A549 treated with ZK216348 at 1 μM for 4 hours (cell line): ENCODE measurements at places on chromosomes 12 and 14. TPM values are rescaled to one million over a fixed set of nuclear protein-coding genes. Genes with fewer than 3 reads are reported as not detected.

The CBLN3 gene
- total RNA-seq = 0.59 to 2.1 TPM (median 1.1 TPM) in 5 replicates

The TEDC1 gene
- 16.9 to 52.9 TPM (median 47.2 TPM) in 5 replicates for total RNA-seq

The CDK4 gene
- 212 to 278 TPM (median 234 TPM) in 5 replicates for total RNA-seq

The SOAT2 gene
- total RNA-seq = 0.14 to 0.75 TPM (median 0.23 TPM) in 5 replicates

The KLRG1 gene
- 1.2 to 1.7 TPM (median 1.6 TPM) in 5 replicates for total RNA-seq

The CISTR gene
- total RNA-seq = not detected in 5 replicates

The NOXRED1 gene
- total RNA-seq = 0.26 TPM in 1 of 5 replicates, not detected in the others

The NTF3 gene
- not detected in 5 replicates for total RNA-seq

The C1S gene
- 38.6 to 58.9 TPM (median 42.6 TPM) in 5 replicates for total RNA-seq

The KCNA1 gene
- total RNA-seq = not detected in 5 replicates

The CNTN1 gene
- total RNA-seq = 41.5 to 65.9 TPM (median 56.0 TPM) in 5 replicates

The RPL10L gene
- total RNA-seq = not detected in 5 replicates

The PMCH gene
- not detected in 5 replicates for total RNA-seq

The HOTAIR gene
- 0.16 to 0.33 TPM (median 0.25 TPM) in 4 of 5 replicates, not detected in the other for total RNA-seq

The ASCL1 gene
- not detected in 5 replicates for total RNA-seq

The TMEM233 gene
- total RNA-seq = not detected in 5 replicates

The TRHDE gene
- 0.18 to 0.21 TPM (median 0.19 TPM) in 3 of 5 replicates, not detected in the others for total RNA-seq

The CD163L1 gene
- total RNA-seq = 0.16 to 0.51 TPM (median 0.20 TPM) in 5 replicates

The GALNT6 gene
- 2.3 to 4.5 TPM (median 3.6 TPM) in 5 replicates for total RNA-seq

The NKX2-1 gene
- 0.11 TPM in 1 of 5 replicates, not detected in the others for total RNA-seq

The KRT77 gene
- total RNA-seq = not detected in 5 replicates

The TCL1B gene
- total RNA-seq = not detected in 5 replicates

The SELPLG gene
- total RNA-seq = 0.57 to 1.7 TPM (median 1.1 TPM) in 5 replicates

The SAMD15 gene
- total RNA-seq = 1.9 to 3.1 TPM (median 1.9 TPM) in 5 replicates

The FIGNL2 gene
- 0.14 to 0.36 TPM (median 0.34 TPM) in 5 replicates for total RNA-seq

The PPFIBP1 gene
- total RNA-seq = 18.0 to 33.9 TPM (median 24.1 TPM) in 5 replicates

The SERPINA9 gene
- total RNA-seq = not detected in 5 replicates

The FLRT2 gene
- 2.4 to 3.3 TPM (median 3.2 TPM) in 5 replicates for total RNA-seq

The SNRPF gene
- total RNA-seq = 99.7 to 230 TPM (median 117 TPM) in 5 replicates

The DPY19L2 gene
- total RNA-seq = 1.3 to 3.3 TPM (median 2.6 TPM) in 5 replicates

The SLC38A1 gene
- total RNA-seq = 48.2 to 94.4 TPM (median 81.5 TPM) in 5 replicates

The CCDC184 gene
- 2.1 to 3.8 TPM (median 3.6 TPM) in 5 replicates for total RNA-seq

The PRICKLE1 gene
- 0.58 to 1.4 TPM (median 0.91 TPM) in 5 replicates for total RNA-seq

The AQP6 gene
- not detected in 5 replicates for total RNA-seq

The BHLHE41 gene
- total RNA-seq = 0.77 to 3.2 TPM (median 1.2 TPM) in 5 replicates

The PRKAB1 gene
- 30.5 to 36.8 TPM (median 32.5 TPM) in 5 replicates for total RNA-seq

The RNF212B gene
- not detected in 5 replicates for total RNA-seq

The APOF gene
- not detected in 5 replicates for total RNA-seq

The CLEC4D gene
- total RNA-seq = not detected in 5 replicates

The E2F7 gene
- total RNA-seq = 4.3 to 9.2 TPM (median 7.7 TPM) in 5 replicates

The AMN gene
- 0.21 to 0.55 TPM (median 0.40 TPM) in 5 replicates for total RNA-seq

The TRPV4 gene
- total RNA-seq = 0.07 to 0.18 TPM (median 0.09 TPM) in 5 replicates

The FAIM2 gene
- 0.09 TPM in 1 of 5 replicates, not detected in the others for total RNA-seq

The ARHGDIB gene
- total RNA-seq = 1.5 to 2.1 TPM (median 1.9 TPM) in 5 replicates
